ENCODE measurements at places on chromosomes 7 and 10.

DNA sequence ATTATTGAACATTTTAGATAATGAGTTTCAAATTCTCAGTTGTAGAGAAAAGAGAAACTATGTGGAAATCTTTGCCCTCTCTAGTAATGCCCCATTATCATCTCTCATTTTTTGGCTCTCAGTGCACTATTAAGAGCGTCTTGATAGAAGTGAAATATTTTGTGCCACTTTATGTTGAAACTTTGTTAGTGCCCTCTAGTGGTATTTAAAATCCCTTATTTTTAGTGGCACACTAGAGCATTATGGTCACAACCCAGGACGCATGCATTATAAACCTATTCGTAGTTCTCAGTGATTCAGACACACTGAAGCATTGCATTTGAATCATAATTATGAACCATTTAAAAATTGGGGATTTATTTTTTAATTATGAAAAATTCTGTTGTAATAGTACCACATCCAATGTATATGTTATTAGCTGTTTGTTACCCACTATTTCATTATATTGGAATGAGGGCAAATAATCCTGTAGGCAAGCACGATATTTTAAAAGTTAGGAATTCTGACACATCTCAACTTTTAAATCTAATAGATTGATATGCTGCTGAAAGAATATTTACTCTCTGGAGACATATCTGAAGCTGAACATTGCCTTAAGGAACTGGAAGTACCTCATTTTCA lies 21.9 kb downstream of the PDCD4 start:
- no peak for DNase-seq

- DNase-seq, result no peak
Observed at GRCh38 chr10:97744405-97745035, 7.6 kb downstream of the ZFYVE27 start.

GRCh38 chr7:119929891-119930290 lies 343.1 kb upstream of the KCND2 start:
- no peak for DNase-seq

GRCh38 chr10:56449770-56450169 lies 88.7 kb upstream of the ZWINT start:
- no peak for DNase-seq

- no peak for DNase-seq
Observed at GRCh38 chr10:104127411-104127810, 5.4 kb downstream of the SFR1 start.

- no peak for DNase-seq
Observed at GRCh38 chr10:76555067-76555670, 1082.4 kb downstream of the KCNMA1 start.

DNA sequence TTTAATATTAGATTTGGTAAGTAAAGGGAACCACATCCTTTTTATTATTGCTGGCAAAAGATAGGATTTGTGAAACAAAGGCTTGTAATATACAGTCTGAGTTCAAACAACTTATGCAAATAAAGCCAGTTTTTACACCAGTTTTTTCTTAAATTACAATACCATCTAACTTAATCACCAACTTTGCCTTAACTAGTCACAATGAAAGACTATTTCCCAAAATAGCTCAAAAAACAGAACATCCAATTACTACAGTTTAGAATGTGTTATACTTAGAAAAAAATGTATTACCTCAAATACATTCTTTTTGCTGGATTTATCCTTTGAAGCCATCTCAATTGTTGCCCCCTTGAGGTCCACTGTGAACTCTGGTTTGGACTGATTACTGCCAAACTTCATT lies 108.5 kb downstream of the ARHGAP12 start:
- no peak for DNase-seq

DNA sequence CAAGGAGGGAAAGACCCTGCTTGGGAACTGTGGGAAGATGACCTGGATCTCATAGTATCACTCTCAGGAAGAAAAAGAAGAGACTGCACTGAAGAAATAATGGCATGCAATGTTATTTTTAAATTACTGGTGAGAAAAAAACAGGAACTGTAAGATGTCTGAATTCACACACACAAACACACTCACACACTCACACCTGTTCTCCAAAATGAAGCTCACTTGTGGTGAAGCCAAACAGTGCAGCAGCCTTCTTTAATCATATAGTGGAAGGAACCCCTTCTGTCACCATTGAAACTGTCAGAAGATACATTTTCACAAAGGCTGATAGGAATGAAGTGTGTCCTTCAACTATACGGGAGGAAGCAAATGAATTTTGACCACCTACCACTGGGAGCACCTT lies 156.5 kb upstream of the GHITM start:
- DNase-seq, result no peak

GRCh38 chr10:124302951-124303505 lies 115.7 kb downstream of the OAT start:
- peak; percentile 52 for DNase-seq

DNA sequence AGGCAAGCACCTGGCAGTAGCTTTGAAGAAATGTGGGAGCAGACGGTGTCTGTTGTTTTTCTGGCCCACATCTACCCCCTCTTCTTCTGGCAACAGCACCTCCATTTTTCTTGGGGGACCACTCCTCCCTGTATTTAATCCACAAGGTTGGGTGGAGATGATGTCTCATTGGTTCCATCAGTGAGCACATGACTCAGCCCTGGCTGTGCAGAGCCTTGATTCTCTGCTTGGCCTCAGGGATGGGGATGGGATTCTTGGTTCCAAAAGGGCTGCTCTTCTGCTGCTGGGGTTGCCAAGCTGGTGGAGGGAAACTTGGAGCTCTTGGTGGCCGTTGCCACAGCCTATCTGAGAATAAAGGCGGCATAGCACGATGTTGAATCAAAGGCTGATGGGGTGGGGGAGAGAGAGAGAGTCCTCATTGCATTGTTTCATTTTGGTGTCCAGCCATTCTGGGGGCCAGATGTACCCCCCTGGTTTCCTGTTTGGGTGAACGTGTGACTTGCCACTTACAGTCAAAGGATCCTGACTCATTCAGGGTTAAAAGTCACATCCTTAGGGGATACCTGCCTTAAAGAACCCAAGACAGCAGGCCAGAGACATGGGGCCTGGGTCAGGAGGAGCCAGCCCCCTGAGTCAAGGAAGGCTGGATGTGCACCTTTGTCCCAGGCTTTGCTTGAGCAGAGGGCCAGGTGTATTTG lies 25.9 kb downstream of the GRK5 start:
- DNase-seq, result no peak

- DNase-seq, result peak; percentile 49
Observed at GRCh38 chr7:99579956-99580777, 17.9 kb upstream of the TMEM225B start.

DNA sequence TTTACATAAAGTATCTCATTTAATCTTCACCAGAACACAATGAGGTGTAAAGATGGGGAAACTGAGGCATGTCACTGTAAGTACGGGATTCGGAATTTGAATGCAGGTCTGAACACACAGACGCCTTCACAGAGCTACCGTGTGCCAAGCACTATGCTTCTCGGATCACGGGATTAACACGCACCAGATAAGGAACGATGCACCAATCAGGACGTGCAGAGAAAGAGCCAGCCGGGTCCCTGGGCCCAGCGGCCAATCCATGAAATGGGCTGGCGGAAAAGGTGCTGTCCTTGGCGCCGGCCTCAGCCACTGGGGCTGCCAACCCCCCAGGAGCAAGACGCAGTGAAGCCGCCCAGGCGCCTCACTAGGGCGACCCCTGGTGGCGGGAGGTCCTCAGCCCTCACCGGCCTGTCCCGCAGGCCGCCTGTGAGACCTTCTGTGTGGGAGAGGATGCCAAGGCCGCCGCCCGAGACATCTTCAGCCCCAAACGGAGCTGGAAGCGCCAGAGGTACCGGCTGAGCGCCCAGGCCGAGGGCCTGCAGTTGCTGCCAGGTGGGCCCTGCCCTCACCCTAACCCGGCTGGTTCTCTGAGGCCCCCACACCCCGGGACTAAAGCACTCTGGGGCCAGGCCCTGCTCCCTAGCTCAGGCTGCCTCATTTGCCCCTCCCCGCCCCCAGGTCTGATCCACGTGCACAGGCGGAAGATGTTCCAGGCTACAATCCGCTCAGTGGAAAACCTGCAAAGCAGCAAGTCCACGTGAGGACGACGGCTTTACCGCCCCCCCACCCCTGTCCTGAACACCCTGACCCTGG lies 15.6 kb downstream of the ATG9B start:
- DNase-seq, result peak; percentile 55

DNA sequence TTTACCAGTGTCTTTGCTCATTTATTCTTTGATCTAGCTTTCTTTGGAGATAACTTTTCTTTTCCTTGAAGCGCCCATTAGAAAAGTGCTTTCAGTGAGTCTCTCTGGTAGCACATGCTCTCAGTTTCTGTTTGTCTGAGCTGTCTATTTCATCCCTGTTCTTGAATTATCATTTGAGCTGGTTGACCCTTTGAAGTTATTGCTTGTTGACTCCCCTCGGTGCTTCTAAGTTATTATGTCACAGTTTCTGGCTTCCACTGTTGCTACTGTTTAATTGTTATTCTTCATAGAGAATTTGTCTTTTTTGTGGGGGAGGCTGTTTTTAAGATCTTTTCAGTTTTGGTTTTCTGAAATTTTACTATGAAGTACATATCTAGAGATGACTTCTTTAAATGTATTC lies 11.4 kb upstream of the PRF1 start:
- no peak for DNase-seq

DNA sequence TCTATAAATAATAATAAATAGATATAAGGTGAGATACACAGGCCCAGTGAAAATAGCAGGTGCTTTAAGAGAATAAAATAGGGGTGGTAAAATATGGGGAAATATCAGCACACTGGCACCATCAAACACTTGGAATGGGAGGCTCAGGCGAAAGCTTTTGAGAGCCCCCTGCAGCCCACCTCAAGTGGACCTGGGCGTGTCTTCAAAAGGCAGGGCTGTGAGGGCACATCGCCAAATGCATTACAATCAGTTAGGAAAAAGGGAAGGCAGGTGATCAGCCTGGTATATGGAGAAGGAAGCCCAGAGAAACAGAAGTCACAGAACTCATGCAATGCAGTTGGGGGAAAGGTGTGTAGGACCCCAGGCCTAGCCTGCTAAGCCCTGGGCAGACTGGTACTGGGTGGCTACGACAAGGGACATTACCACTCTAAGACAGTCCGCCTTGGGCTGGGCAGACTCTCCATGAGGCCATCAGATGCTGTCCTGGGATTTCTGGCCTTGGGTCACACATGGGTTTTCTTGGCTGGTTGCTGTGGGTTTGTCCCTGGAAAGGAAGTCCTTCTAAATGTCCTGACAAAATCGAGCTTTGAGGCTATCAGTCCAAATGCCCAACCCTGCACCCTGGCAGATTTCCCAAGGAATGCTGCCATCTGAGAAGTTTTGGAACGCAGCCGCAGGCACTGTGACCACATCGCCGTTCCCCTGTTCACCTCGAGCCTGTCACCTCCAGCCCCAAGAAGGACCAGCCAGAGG lies 330.6 kb downstream of the GRID1 start:
- DNase-seq, result no peak

DNA sequence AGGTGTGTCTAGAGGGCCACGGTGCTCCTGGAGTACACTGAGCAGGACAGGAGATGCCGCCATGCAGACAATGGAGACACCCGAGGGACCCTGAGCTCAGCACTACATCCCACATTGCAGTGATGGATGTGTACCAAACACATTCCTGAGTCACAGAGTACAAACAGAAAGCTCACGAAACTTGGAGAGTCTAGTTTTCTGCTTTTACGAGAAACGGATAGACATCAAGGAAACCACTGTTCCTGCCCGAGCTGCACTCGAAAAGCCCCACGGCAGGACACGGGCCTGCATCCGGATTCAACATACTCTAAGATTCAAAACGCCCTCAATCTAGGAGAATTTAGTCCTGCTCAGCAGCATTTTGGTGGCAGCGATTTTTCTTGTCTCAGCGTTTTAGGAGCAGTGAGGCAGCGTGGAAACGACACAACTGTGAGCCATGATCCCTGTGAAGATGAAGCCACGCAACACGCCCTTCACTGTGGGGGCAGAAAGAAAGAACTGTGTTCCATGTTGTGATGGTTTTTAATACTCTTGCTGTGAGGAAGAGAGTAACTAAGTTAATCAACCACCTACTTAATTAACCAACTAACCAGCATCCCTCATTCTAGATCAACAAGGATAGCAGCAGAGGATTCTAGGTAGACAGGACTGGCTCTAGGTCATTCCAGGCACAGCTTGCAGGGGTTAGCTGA lies 3.2 kb downstream of the TNS3 start:
- no peak for DNase-seq

- DNase-seq, result no peak
Observed at GRCh38 chr10:99938563-99938962, 71.2 kb downstream of the DNMBP start.
